ENCODE measurements at places on chromosomes 6 and 20.
A peak's percentile ranks its signal among the peaks of the same experiment; 100 is the strongest.

DNA sequence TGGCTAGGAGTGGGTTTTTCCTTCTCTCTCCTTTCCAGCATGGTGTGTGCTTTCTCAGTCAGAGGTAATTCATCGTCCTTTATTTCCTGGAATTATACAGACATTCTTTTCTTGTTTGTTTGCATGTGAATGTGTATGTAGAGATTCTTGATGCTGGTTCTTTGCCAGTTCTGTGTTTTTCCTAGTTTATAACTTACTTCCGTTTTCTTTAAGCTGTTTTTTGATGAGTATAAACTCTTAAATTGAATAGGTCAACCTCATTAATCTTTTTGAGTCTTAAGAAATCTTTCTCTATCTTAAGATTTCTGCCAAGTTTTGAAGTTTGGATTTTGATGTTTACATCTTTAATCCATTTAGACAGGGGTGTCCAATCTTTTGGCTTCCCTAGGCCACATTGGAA is 38.7 kb downstream of the IGF2R start:
- no peak for DNase-seq

GRCh38 chr6:84026721-84027164 is 6.8 kb upstream of the MRAP2 start:
- no peak for DNase-seq

DNA sequence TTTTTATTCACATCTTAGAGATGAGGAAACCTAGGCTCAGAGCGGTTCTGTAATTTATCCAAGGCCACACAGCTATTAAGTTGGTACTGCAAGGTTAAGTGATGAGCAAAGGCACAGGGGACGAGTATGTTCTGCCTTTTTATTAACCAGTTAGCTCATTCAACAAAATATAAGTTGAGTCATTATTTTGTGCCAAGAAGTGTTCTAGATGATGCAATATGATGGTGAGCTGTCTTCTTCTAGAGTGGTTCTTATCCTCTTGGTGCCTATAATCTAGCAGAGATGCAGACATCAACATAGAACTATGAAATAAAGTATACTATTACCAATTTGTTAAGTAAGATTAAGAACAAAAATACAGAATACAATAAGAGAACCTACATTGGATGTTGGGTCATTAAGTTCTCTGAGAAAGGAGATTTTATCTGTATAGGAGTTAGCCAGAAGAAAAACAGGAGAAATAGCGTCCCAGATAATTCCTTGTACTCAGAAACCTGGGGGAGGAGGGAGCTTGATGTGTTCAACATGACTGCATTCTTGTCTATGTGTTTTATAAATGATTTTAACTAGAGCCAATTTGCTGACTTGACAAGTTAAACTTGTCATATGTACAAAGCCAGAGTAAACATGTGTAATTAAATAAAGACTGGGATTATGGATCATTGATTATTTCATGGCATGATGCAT is 122.3 kb downstream of the TBXT start:
- no peak for DNase-seq

DNA sequence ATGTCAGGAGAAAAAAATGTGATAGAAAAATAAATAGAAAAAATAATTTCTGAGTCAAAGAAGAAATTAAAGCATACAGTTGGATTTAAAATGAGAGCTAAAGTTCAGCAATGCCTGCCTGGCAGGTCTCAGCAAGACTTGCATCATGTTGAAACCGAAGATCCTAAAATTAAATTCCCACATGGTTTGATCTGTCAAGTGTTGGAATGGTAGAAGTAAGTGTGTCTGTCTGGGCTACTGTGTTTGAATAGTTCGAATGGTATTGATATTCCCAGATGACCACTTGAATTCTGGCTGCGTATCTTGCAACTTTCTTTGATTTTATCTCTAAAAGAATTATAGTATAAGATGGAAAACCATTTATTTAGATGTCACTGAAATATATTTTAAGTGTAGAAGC is 1349.6 kb downstream of the EPHA7 start:
- DNase-seq, result no peak

- DNase-seq, result no peak
Measured at GRCh38 chr20:44601236-44601671, 18.9 kb downstream of the PKIG start.

- DNase-seq, result no peak
Measured at GRCh38 chr6:16635810-16636602, 125.3 kb downstream of the ATXN1 start.

DNA sequence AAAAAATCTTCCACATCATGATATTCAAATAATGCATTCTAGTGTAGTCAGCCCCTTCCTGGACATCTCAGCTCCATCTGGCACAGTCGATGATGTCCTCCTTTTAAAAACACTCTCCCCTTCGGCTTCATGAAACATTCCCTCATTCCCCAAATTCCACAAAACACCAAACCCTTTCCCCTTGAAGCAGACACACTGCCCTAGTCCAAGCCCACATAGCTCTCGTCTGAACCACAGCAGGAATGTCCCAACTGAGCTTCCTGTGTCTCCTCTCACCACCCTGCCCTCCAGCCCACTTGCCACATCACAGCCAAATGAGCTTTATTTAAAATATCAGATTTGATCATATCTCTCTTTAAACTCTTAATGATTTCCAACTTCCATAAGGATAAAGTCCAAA is 106.4 kb upstream of the CARMIL1 start:
- DNase-seq, result no peak

DNA sequence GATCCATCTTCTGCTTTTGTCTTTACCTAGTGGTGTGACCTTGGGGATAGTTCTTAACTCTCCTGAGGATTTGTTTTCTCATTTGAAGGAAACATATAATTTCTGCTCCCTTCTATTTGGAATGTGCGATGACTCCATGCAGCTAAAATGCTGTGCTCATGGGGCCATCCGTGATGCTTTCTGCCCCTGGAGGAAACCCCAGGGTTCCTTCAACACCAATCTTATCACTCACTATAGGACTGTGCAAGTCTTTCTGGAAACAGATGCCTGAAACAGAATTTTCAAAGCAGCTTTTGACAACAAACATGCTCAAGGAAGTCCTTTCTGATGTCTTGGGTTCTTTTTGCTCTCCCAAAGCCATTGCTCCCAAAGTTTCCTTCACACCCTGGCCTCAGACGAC is 128.8 kb upstream of the GGTLC1 start:
- no peak for DNase-seq

- DNase-seq, result no peak
Measured at GRCh38 chr20:63898882-63899558, 4.1 kb downstream of the DNAJC5 start.

GRCh38 chr20:1626528-1627199 is 6.9 kb upstream of the SIRPB1 start:
- DNase-seq, result no peak

GRCh38 chr6:170529839-170530469 is 23.2 kb downstream of the PSMB1 start:
- DNase-seq, result peak; percentile 72

GRCh38 chr20:32359633-32360332 is 1.7 kb downstream of the ASXL1 start:
- no peak for DNase-seq

GRCh38 chr6:54020334-54020733 is 90.9 kb upstream of the MLIP start:
- no peak for DNase-seq

- DNase-seq, result no peak
Measured at GRCh38 chr6:22250486-22250885, 46.4 kb downstream of the PRL start.

DNA sequence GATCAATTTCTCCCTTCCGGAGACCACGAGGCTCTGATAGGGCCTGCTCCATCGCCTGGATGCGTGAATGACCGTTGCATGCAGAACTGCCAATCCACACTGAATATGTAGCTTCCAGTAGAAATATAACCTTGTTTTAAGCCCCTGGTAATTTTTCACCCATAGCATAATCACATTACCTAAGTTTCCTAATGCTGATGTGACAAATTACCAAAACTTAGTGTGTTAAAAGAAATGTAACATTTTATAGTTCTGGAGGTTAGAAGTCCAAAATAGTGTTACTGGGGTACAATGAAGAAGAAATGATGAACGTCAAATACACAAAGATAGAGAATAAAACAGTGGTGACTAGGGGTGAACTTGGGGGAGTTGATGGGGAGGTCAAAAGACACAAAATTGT is 22.0 kb upstream of the SIRPD start:
- DNase-seq, result no peak

DNA sequence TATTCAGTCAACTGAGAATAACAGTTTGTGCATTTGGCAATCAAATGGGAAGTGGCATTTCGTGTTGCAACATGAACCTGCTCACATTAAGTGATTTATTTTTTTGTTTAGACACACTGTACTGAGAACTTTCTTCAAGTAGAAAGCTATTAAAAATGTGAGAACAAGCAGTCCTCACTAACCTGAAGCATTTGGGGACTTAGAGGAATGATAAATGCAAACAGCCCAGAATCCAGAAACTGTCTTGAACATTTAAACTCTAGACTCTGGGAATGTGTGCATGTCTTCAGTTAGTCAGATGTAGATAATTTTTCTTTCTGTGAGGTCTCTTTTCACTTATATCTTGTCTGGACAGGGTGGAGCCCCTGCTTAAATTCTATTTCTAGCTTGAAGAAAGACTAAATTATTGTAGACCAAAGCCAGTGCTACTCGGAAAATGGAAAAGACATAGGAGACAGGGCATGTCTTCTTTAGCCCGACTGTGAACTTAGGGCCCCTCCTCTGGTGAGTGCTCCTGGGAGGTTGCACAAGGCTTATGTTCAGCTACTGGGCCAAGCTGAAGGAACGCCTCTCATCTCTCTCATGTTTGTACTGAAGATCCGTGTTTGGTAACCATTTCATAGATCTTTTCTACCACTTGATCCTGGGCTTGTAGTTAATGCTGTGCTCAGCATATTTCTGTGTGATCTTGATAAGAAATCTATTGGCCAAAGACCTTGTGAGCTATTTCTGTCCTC is 70.1 kb downstream of the SLX4IP start:
- DNase-seq, result no peak

- no peak for DNase-seq
Measured at GRCh38 chr20:15411781-15412180, 1074.4 kb upstream of the FLRT3 start.

DNA sequence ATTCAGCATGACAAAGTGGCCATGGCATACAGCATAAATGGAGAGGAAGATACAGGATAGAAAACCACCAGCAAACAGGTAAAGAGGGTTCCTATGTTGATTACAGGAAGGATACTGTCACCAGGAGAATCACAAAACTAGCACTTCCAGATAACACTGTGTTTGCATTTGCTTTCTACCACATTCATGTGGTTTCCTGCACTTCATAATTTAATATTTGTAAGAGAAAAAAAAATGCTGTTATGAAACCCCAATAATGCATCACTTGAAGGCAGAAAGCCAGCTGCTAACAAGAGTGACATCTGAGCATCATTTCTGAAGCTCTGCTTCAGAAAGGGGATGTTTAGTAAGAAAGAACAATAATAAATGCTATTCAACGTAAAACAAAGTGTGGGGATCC is 106.6 kb downstream of the ATXN1 start:
- DNase-seq, result no peak

DNA sequence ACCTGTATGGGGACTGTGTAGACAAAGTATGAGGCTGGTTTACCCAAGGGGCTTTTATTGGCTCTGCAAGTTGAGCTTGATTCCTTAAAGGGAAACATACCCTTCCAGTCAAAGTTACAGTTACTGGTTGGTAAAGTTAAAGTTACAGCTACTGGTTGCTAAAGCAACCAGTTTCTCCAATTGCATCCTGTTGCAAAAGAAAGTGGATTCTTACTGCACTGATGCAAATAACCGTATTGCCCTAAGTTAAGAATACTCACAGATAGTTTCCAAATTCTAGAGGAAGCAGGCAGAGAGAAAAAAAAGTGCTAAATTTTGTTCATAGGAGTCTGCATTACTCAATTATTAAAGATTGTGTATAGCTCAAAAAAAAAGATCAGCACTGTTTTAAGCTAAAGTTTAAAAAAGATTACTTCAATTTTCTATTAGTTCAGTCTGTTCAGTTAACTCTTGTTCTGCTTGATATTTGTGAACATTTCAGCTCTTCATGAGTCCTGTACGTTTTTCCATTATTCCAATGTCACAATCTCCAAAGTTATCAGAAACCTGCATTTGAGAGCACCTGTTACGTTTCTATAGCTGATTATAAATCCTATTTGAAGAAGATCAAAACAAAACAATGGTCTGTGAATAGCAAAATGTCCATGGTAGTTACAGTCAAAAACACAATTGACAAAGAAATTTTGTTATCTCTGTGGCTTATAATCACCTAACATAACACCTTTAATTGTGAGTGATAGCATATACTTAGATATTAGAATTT is 8.6 kb upstream of the IL22RA2 start:
- no peak for DNase-seq

DNA sequence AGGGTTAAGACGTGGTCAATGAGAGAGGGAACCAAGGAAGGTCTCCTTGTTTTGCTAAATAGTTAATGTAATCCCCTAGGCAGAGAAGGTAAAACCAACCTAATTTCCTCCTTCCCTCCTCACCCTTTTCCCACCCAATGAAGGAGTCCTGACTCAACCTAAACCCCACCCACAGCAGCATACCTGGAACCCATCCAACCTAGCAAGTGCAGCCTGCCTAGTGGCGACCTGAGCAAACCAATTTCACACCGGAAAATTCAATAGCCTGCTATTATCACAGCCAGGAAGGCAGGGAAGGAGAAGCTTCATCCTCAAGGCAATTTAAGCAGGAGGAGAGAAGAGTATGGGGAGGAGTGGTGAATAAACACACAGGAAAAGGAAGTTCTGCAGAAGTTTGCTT is 46.9 kb downstream of the OSTM1 start:
- DNase-seq, result no peak

DNA sequence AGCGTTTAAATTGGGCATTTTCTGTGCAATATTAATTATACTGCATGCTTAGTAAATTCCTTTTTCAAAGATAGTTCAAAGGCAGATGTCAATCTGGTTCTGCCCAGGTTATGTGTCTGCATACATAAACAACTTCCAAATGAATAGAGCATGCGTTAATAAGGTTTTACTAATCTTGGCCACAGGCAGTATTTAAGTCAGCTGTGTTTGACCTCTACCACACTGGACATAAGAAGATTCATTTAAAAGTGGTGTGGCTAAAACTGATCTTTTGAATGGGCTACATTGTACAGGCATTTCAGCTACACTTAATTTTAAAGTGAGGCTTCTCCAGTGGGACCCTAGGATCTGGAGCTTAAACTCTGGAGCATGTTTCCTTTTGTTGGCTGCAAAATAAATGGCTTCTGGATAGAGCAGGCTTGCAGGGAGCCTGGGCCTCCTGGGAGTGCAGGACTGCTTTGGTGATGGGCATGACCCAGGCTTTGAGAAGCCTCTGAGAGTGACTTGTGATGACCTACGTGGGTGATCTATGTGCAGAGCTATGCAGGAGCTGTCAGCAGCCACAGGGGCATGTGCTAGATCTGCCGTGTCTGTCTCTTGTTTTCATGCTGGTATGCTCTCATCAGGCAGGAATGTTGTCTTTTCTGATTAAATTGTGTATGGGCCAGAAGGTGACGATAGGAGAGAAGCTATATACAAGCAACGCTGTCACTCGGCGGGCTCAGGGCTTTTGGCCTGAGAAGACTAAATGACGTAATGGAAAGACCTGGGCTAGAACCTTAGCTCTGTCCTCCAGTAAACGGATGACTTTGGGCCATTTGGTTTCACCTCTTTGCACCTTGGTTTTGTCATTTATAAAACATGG is 331.2 kb downstream of the QKI start:
- DNase-seq, result no peak

All from HuH-7 (cell line).